ENCODE measurements at places on chromosomes 4 and X. TPM values are rescaled to one million over a fixed set of nuclear protein-coding genes. Genes with fewer than 3 reads are reported as not detected.
A peak's percentile ranks its signal among the peaks of the same experiment; 100 is the strongest.

GRCh38 chrX:136619899-136620505 lies 28.0 kb upstream of the CD40LG start:
- no peak for DNase-seq

Gene CLGN
- polyA plus RNA-seq = 2.3 TPM

- DNase-seq = no peak
These were observed 225.5 kb downstream of the PARM1 start for GRCh38 chr4:75158451-75158850.

DNA sequence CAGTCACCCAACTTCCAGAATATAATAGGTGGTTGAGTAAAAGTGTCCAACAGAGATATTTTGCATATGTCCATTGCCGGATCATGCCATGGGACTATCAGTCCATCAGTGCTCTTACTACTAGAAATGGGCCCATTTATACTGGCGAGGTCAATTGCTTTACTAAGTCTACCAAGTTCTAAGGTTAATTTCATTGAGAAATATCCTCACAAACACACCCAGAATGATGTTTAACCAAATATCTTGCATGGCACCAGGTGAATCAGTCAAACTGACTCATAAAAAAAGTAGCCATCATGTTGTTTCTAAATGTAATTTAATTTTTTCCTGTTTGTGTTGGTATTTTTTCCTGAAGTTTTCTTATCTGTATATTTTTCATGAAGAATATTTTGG lies 1217.0 kb downstream of the RAPGEF2 start:
- DNase-seq = no peak

Gene TMPRSS11B
- polyA plus RNA-seq = not detected

Gene CLIC2
- polyA plus RNA-seq = 3.7 TPM

GRCh38 chrX:152821145-152821765 lies 9.3 kb downstream of the CETN2 start:
- no peak for DNase-seq

DNA sequence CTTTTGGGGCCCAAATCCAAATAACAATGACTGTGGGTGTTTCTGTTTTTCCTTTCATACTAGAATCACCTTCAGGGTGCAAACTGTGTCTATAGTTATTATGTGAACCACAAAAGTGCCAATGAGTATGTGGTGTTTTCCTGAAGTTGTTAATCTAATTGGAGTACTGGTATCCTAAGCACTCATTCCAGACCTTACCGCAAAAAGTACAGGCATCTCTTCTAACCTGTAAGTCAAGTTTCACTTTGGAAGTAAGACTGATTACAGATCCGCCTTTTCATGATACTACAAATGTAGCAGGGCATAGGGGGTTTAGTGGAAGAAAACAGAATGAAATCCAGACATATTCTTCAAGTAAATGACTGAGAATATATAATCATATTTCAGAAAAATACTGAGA lies 16.1 kb downstream of the COQ2 start:
- no peak for DNase-seq

Gene GPC3
- polyA plus RNA-seq = 416 TPM

GRCh38 chr4:169407217-169407845 lies 136.6 kb upstream of the SH3RF1 start:
- no peak for DNase-seq

DNA sequence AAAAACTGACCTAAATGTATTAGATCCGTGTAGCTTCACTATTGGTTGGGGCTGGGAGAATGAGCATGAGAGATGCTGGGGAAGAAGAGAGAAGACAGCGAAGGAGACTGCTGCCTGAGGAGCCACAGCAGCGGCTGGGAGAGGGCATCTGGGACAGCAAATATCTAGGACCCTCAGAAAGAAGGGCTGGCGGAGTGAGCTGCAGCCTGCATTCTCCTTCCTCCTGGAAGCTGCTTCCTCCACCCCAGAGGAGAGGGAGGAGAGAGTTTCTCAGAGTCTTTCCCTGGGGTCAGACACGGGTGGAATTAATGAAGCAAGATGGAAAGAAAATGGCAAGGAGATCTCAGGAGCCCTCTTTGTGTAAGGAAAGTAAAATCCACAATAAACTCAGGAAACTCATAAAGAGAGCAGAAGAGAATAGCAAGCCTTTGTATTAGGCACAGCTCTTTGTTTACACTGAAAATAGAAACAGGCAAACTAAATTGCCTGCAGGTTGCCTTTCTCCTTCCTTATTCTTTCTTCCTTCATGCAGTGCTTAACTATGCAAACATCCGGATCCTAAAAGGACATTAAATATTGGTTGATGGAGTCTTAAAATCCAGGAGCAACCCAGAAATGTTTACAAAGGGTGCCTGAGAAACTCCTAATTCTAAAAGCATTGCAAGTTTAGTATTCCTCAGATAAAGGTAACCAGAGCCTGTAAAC lies 130.3 kb upstream of the GALNT7 start:
- DNase-seq = no peak

GRCh38 chrX:700936-701335 lies 70.3 kb downstream of the SHOX start:
- no peak for DNase-seq

GRCh38 chr4:145820407-145820806 lies 118.2 kb downstream of the ZNF827 start:
- DNase-seq = no peak

DNA sequence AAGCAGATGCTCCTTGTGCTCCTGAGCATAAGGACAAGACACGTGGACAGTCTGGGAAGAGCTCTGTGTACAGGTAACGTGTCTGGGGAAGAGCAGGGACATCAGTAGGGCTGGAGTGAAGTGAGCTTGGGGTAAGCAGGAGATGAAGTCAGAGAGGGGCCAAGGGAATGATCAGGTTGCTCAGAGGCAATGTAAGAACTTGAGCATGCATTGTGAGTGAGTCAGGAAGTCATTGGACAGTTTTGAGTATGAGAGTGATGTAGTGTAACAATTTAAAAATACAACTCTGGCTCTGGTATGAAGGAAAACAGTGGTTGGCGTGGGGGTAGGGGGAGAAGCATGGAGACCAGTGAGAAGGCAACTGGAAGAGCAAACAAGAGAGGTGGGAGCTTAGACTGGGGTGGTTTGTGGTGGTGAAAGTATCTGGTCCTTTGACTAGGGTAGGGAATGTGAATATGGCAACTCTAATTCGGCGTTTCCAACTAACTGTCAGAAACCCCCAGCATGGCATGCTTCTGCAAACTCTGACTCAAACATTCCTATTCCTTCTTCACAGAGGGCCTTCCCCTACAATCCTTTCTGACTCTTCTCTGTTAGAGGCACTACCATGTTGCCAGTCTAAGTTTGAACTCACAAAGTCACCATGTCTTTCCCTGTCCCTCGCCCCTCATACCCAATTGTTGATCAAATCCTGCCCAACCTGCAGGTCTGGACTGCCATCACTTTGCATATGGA lies 57.2 kb downstream of the STBD1 start:
- no peak for DNase-seq

DNA sequence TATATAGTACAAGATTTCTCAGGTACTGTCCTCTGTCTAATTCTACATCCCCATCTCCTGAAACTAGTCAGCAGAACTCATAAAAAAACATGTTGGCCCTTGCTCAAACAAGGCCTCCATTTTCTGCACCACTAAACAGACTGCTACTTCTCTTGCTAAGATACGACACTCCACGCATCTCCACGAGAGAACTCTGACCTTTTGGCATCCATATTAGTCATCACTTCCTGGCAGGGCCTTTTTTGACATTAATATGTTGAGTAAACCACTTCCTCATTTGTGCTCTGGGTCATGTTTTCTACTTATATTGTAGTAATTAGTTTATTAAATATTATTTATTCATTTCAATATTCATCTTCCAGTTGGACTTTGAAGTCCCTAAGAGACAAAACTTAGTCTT lies 65.6 kb downstream of the DCAF8L1 start:
- DNase-seq = peak; percentile 38

DNA sequence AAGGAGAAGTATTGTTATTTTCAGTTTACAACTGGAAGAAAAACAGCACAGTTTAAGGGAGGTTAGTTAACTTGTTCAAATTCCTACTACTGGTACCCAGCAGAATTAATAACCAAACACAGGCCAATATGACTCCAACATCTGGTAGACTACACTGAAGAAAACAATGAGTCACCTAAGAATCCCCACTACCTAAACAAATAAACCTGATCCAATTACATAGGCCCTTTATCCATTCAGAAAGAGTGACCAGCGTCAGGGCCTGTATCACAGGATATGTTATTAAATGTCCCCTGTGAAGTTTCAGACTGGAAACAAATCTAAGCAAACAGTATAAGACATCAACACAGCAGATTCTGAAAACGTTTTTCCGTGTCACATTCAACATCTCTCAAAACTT lies 492.5 kb upstream of the INTU start:
- DNase-seq = no peak

Gene GABRQ
- 2.5 TPM for polyA plus RNA-seq

Gene TSPAN7
- 121 TPM for polyA plus RNA-seq

GRCh38 chr4:111334361-111334760 lies 711.5 kb upstream of the PITX2 start:
- no peak for DNase-seq

DNA sequence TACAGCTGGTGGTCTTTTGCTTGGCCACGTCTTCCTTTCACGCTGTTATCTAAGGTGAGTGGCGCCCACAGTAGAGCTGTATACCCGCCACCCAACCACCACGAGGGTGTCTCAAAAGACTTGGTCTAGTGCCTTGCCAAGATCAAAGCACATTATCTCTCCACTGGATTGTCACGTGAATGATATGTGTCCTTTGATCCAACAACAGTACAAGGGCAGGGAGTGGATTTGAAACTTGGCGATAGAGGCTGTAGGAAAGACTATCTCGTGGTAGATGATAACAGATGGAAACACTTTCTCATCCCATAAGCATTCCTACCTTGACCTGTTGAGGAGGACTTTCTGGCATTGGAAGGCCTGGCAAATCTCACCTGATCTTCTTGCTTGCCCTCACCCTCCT lies 37.7 kb upstream of the BCLAF3 start:
- no peak for DNase-seq

DNA sequence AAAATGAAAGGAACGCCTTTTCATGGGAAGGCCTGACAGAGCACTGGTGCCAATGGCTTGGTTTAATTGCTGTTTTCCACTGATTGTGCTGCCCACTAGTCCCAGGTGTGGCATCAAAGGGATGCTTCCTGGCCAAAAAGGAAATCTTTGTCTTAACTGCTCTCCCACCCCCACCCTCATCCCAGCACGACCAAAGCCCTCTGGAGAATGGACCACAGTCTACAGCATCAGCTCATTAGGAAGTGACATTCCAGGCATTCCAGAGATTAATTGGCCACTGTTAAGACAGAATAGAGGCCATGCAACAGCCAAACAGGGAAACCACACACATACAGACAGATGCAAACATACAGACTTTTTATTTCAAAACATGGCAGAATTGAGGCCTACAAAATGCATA lies 143.2 kb downstream of the LHFPL1 start:
- no peak for DNase-seq

- peak; percentile 54 for DNase-seq
These were observed 601.4 kb upstream of the AADAT start for GRCh38 chr4:170691168-170691567.

DNA sequence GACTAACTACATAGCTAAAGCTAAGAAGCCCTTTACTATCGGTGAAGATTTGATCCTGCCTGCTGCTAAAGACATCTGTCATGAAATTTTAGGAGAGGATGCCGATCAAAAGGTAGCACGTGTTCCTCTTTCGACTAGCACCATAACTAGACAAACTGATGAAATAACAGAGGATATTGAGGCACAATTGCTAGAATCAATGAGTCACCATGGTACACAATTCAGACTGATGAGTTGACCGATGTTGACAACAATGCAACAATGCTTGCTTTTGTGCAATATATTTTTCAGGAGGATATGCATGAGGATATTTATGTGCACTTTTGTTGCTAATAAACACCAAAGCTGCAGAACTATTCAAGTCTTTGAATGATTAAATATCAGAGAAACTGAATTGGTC lies 24.3 kb downstream of the TBCK start:
- DNase-seq = no peak

DNA sequence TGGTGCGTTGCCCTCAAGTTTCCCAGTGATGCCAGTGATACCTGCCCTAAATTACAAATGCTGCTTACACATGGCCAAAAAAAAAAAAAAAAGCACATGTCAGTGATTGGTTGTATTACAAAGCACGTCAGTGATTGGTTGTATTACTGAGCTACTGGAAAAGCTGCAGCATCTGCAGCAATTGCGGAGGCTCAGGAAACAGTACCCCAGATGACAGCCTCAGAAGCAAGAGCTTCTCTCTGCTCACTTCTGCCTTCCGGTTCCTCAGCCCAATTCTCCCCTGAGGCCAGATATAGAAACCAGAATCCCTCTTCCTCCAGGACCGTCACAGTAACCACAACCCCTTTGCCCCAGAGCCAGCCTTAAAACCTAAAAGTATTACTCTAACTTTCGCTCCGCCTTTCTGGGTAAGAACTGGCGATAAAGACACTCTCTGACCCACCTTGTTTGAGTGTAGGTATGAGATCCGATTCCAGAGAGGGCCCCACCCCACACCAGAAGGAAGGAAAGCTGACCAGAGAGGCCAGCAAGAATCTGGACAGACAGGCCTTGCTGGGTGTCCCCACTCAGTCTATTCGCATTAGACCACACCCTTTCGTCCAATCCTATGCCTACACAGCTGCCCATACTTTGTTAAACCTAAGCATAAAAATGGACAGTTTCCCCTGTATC lies 85.0 kb upstream of the SORBS2 start:
- no peak for DNase-seq

DNA sequence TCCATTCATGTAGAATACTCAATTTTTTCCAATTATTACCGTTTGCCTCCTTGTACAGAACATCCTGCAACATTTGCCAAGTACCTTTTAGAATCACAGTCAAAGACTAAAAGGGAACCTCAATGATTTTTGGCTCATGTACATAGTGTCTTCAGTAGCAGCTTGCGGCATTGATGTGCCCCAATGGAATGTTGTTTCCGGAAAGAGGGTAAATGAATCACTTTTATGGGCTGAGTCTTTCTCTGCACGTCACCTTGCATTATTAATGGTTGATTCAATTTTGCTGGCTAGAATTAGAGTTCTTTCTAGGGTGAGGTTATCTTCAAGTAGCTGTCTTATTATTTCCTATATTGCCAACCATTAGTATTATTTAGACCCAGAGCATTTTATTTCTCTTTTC lies 116.9 kb upstream of the GABRA2 start:
- no peak for DNase-seq

- no peak for DNase-seq
These were observed 389 bp upstream of the CCSER1 start for GRCh38 chr4:90126805-90127204.

- DNase-seq = no peak
These were observed 35.1 kb downstream of the PSAPL1 start for GRCh38 chr4:7399440-7400234.

GRCh38 chr4:57504139-57504538 lies 394.0 kb upstream of the IGFBP7 start:
- DNase-seq = no peak

Gene GAGE2A
- polyA plus RNA-seq = not detected

- no peak for DNase-seq
These were observed 24.2 kb upstream of the VSIG1 start for GRCh38 chrX:108020631-108021030.

DNA sequence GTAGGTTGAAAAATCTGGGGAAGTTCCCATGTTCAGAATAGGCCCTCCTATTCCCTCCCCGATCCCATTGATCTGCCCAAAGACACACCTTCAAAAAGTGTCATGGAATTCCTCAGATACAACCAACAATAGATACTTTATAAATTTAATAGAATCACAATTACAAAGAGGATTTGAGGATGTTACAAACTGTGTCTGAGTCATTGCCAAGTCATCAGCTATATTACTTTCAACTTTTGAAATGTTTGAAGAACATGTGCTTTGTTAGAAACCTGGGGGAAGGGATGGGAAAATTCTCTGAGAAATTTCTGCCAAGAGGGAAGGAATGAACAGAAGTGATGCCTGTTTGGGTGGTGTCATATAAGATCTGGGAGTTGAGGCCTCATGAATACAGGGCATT lies 46.7 kb downstream of the KCNIP4 start:
- DNase-seq = no peak

Gene GATB
- 19.9 TPM for polyA plus RNA-seq

Data from muscle of leg (tissue), 16 donors.